ENCODE measurements at places on chromosomes 7 and 10.

DNA sequence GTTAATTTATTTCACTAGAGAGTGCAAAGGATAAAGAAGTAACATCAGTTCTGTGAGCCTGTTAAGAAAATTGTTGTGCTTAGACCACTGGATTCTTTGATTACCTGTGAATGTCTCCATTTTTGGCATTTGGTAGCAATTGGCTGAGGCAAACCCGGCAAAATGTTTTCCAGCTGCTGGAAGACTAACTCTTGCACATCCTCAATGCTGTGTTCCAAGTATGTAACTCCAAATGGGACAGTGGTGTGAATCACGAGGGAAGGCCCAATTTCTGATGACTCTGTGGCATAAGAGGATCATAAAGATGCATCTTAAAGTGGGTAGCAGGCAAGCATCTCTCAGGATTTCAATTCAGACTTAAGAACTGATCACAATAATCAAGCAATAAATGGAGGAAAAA lies 268.8 kb downstream of the RNLS start:
- no peak for DNase-seq

GRCh38 chr10:122089311-122090017 lies 100.5 kb downstream of the TACC2 start:
- DNase-seq = no peak

- DNase-seq = no peak
Measured at GRCh38 chr10:33032654-33033151, 74.7 kb upstream of the ITGB1 start.

GRCh38 chr7:114708646-114709045 lies 213.2 kb upstream of the MDFIC start:
- no peak for DNase-seq

Data from osteocyte (in vitro differentiated cells).